ENCODE measurements at places on chromosomes 16 and 17.
A peak's percentile ranks its signal among the peaks of the same experiment; 100 is the strongest.

DNA sequence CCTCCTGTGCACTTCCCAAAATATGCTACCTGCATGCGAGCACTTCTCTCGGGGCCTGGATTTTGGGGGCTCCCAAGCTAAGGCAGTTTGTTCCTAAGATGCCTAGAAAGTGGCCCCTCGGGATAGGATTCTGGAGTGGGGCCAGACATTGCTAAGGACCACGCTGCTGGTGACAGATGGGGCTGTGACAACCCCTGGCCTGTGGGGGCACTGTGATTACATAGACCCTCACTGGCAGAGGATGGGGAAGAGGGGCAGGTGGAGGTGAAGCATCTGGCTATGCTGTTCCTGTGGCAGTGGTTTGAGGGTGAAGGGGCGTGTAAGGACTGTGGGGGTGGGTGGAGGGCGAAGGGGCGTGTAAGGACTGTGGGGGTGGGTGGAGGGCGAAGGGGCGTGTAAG, 128.4 kb downstream of the ENGASE start:
- no peak for DNase-seq

GRCh38 chr17:77769215-77769614, 189.3 kb upstream of the TNRC6C start:
- no peak for DNase-seq

DNA sequence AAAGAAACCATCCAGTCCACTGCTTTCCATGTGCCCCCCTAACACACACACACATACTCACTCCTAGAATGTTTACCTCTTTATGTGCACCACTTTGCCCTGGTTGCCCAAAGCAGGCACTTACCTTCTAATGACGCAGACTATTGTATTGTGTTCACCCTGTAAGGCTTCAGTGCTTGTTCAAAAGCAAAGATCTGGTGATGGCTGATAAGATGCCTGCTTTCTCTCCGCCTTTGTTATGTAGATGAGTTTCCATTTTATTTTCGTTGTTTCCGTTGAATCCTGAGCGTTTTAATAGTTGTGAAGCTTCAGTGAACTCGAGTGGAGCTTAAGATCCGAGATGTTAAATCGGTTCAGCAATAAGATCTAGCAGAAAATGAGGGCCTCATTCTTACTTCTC, 452.7 kb downstream of the TMEM114 start:
- DNase-seq: no peak

DNA sequence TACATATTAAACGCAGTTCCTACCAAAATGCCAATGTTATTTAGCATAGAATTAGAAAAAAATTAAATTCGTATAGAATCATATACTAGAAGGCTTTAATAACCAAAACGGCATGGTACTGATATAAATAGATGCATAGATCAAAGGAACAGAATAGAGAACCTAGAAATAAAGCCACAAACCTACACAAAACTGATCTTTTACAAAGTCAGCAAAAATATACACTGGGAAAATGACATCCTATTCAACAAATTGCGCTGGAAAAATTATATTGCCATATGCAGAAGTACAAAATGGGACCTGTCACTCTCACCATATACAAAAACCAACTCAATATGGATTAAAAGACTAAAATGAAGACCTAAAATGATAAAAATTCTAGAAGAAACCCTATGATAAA, 1882.6 kb downstream of the TP53TG3F start:
- no peak for DNase-seq

DNA sequence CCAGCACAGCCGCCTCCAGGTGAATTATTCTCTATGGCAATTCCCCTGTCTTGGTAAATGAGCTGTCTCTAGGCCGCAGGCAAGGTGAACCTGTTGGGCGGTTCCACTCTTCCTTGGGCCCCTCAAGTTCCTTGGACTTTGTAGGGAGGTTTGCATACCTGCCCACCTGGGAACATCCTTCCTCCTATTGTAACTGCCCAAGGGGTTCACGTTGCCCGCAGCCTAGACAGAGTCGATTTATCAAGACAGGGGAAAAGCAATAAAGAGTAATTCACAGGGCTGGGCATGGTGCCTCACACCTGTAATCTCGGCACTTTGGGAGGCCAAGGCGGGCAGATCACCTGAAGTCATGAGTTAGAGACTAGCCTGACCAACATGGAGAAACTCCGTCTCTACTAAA, 122.5 kb downstream of the KCNJ18 start:
- no peak for DNase-seq

DNA sequence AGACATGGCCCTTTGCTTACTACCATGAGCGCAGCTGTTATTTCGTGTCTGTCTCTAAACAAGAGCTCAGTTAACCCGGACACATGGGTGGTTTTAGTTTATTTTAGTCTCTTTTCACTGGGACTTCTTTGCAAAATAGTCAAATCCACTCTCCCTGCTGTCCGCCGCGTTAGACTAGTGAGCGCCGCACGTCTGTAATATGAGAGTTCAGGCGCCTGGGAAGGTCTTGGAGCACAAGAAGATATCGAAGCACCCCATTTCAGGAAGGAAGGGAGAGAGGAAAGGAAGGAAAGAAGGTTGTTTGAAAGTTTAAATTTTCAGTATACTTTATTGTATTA, 111.0 kb upstream of the CHMP6 start:
- DNase-seq: no peak

DNA sequence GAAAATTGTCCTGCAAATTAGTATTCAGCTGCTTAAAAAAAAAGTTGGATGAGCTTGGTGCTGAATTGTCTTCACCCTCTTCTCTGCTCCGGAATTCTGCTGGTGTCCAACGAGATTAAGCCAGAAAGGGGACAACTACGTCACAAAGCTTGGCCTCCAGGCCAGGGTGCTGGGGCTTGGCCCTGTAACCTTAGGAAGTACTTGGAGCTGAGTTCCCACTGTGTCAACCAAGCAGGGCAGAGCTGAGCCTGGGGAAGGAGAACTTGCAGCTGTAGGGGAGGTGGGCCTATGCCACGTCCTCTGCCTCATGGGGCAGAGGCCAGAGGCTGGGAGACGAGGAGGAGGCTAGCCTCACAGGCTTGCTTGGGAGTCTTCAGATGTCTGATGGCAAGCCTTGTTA, 71.2 kb downstream of the CLEC16A start:
- no peak for DNase-seq

DNA sequence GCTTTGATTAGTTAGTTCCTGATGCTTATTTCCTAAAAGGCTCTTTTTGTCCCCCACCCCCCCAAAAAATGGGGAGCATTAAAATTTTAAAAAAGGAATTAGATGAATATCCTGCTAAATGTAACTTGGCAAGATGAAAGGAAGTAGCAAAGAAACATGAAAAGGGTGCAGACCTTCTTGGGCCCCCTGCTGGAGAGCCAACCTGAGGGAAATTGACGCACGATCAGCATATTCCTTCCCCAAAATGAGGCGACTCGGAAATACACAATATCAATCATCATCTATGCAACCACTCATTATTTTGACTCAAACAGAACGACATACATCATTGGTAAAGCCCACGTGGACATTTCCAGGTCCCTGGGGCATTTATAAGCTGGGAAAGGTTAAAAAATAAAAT, 59.7 kb downstream of the GRIN2A start:
- DNase-seq: no peak

DNA sequence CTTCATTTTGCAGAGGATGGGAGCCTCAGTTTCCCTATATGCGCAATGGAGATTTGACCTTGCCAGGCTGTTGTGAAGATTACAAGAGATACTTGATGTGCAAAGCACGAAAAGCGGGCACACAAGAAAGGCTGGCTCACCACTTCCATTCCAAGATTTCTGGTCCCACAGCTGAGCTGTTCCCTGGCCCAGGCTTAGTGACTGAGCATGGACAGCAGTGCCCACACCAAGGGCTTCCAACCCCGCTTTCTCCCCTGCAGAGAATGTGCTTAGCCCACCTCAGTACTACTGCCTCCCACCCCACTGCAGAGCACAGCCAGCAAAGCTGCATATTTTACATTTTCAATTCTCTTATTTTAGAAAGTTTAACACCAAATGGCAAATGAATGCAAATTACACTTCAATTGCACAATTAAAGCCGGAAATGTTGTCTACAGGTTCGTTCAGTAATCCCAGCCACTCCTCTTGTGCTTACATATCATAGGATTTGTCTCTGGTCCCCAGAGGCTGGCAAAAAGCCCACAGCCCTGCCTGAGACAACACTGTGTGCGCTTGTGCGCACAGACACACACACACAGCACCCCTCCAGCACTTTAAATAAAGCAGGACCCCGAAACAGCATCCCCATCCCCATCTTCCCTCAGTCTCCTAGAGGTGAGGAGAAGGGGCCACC, 51.8 kb downstream of the VAC14 start:
- DNase-seq: no peak

GRCh38 chr17:6067060-6067459, 3.1 kb upstream of the WSCD1 start:
- DNase-seq: no peak

DNA sequence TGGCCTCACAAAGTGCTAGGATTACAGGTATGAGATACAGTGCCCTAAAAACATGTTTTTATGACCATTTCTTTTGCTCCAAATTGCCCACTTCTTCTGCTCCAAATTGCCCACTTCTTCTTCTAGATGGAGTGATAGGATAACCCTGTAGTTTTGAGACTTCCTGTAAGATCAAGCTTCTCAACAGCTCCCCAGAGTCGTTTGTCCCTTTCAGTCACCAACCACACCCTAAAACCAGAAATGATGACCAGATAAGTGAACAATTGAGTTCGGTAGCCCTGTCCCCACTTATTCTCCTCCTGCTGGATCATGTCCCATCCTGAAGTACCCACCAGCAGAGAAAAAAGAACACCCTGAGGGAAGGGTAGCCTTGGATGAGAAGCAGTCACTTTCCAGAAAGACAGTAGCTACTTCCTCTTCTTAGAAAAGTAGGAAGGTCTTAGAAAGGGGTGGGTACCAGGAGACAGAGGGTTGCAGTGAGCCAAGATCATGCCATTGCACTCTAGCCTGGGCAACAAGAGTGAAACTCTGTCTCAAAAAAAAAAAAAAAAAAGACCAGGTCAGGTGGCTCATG, 2.5 kb downstream of the ODAD4 start:
- no peak for DNase-seq

- DNase-seq: peak; percentile 56
Measured at GRCh38 chr16:67170168-67170948, at the start of gene NOL3. Gene NOL3 (plus strand): TSS chr16:67170538.

- no peak for DNase-seq
Measured at GRCh38 chr17:43803758-43804157, 23.5 kb downstream of the CFAP97D1 start.

DNA sequence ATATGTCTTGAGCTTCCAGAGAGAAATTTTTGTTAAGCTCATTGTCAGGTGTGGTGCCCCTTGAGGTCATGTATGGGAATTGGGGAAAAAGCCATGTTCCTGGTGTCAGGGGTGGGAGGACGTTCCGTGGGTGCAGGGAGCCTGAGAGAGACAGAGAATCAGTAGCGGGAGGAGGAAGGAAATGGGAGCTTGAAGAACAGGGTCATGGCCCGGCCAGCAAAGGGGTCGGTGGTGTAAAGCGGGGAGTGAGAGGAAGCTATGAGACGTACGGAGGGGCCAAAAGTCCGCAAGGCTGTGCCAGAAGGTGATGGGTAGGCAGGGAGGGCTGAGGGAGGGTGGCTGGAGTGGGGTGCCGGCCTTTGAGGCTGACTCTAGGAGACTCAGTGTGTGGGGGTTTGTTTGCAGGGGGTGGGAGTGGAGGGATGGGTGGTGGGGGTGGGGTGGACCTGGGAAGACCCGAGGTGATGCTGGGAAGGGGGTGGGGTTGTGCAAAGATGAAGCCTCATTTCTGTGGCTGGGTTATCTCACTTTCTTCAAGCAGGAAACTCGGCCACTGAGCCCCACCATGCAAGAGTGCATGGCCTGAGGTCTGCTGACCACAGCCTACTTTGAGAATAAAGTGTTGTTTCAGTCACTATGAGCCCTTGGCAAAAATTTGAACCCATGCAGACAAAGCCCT, 63.6 kb downstream of the PLCG2 start:
- no peak for DNase-seq

- DNase-seq: no peak
Measured at GRCh38 chr17:62693616-62694409, 66.3 kb downstream of the MRC2 start.

DNA sequence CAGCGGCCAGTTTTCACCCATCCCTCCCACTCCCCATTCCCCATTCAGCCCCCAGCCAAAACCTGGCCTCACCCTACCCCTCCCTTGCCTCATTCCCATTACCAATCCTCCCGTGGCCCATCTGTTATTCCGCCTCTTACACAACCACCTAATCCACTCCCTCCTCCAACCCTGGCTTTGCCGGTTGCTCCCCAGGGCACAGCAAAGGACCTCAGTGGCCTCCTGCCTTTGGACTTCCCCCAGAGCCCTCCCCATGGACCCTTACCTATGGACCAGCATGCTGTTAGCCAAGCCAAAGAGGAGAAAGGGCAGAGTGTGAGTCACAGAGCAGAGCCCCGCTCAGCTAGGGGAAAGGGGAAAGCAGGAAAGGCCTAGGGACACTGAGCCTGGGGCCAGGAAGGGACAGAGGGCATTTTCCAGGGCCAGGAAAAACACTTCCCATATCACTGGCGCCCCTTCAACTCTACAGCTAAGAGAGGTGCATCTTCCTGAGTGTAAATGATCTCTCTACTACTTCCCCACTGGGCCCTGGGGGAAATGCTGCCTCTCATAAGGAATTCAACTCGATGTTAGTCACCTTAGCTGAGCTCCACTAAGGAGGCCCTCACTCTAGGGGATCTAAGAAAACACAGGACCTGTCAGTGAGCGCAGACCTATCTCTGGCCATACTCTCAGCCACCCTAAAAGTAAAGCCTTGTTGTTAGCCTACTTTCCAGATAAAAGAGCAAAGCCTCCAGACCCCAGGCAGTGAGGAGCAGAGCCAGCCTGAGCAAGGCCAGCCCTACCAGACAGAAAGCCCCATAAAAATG, 10.6 kb downstream of the PEMT start:
- no peak for DNase-seq

DNA sequence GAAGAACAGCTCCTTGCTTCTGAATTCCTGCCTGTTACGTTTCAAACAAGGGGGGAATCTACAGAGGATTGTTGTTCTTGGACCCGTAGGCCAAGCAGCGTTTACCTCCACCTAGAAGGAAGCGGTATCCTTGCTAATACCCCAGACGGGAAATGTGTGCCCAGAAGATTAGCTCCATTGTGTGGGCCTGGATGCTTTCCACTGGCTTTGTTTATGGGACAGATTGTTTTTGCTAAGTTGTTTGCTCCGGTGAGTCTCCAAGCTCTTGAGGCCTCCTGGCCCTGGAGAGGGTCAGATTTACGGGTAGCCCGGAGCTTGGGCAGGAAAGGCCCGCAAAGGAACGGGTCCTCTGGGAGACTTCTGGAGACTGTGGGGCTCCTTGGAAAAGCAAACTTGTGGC, 28.4 kb upstream of the MRTFB start:
- no peak for DNase-seq
